ENCODE measurements at places on chromosomes 6 and 20.

- no peak for DNase-seq
Measured at GRCh38 chr6:168574075-168574698, 133.2 kb downstream of the SMOC2 start.

DNA sequence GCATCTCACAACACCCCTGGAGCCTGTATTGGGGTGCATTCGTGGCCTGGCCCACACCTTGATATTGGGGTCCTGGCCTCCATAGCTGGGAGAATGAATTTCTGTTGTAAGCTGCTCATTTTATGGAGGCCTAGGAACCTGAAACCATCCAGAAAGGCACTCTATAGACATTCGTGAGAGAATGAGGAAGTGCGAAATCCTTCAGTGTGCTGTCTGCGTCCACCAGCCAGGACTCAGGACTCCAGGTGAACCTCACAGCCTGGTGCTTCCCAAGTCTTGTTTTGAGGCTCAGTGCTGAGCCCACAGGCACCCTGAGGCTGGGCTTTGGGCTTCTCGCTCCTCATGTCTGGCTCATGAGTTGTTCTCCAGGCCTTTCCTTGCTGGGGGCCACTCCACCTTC lies 11.9 kb upstream of the RBBP8NL start:
- DNase-seq: no peak

DNA sequence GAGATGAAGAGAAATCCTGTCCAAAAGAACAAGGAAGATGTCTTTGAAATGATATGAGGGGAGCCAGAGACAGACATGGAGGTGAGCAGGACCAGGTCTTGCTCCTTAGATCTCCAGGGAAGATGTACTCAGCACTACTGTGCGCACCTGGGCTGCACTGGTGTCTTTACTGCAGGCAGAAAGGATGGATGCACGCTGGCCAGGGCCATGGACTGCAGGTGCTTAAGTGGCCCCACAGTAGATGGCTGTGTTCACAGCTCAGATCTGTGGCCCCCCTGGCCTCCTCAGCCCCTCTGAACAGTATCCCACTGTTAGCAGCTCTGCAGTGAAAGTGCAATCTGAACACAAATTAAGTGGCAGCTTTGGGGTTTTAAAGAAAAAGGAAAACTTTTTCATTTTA lies 343.0 kb downstream of the NRN1 start:
- no peak for DNase-seq

DNA sequence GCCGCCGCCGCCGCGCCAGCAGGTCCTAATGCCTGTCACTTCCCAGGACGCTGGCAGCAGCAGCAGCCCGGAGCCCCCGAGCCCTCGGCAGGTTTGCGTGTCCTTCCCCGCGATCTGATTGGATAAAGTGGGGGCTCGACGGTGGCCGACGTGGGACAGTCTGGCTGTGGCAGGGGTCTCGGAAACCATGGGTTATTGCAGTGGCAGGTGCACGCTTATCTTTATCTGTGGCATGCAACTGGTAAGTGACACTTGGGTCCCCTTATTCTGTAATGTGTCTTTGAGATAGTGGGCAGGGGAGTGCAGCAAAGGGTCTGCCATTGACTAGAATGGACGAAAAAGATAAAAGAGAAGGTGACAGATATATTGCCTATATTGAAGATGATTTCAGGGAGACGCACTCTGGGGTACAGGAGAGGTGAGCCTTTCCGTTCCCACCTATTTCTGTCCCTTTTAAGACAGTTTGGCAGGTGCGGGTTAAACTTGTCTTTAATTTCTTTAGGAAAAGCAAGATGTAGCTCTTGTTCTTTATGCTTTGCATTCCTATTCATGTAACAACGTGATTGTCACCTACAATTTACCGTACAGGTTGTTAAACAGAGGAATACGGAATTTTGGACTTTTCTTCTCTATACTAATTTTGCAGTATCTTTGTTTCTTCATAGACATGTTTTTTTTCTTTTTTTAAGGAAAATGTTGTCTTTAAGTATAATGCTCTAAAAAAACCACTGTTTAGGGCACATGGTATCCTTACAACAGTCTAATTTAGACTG lies 535 bp downstream of the NKAIN2 start:
- DNase-seq: no peak

DNA sequence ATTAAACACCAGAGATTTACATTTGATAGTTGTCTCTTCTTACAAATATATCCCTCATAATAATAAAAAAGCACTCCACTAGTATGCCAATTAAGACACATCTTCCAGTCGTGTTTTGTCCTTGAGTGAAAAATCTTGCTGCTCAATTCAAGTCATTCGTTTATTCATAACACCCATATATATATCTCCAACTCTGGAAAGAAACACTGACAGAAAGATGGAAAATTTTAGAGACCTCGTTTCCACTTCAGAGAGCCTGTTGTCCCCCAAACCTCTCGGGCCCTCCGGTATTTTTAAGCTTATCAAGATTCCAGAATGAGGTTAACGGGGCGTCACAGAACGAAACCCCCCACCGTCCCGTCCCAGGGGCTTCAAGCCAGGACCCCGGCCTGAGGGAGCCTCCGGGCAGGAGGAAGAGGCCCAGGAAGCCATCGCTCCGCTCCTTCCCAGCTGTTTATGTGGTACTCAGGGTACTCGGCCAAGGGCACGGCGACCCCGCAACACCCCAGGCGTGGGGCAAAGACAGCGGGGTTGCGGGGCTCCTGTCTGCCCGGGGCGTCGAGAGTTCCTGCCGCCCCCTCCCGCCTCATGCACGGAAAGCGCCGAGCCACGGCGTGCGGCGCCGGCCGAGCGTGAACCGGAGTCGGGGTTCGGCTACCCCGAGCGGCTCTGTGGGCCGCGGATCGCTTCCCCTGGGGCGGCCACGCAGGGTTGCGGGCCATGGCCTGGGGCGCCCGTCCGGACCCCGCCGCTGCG lies 623 bp upstream of the SNX9 start:
- no peak for DNase-seq

GRCh38 chr6:23371132-23371915 lies 754.7 kb upstream of the NRSN1 start:
- DNase-seq: no peak

- DNase-seq: peak; percentile 26
Measured at GRCh38 chr20:48897305-48898010, 24.1 kb upstream of the ARFGEF2 start.

DNA sequence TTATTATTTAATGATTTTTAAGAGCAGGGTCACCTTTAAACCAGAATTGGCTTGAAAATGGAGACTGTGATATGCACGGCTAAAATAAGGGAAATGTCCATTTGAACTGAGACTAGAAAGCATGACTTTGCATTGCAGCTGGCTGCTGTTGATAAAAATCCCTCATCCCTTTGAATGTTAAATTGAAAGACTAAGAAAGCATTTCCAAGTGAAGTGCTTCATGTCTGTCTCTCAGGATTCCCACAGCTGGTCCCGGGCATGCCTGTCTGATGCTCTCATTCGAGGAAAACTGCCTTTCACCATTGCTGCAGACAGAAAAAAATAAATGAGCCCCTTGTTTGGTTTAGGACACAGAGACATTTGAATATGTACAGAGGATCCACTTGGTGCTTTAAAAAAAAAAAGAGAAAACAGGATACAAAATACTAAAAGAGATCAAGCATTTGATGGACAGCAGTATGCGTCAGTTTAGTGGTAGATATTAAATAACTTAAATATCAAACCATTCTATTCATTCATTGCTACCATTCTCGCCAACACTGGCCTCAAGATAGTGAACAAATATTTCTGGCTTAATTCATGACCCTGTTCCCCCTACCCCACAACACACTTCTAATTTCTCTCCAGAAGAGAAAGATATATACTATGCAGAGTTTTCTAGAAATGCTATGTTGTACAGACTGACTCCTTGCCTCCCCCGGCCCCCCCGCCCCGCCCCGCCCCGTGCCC lies 55.0 kb downstream of the TBC1D7 start:
- no peak for DNase-seq

DNA sequence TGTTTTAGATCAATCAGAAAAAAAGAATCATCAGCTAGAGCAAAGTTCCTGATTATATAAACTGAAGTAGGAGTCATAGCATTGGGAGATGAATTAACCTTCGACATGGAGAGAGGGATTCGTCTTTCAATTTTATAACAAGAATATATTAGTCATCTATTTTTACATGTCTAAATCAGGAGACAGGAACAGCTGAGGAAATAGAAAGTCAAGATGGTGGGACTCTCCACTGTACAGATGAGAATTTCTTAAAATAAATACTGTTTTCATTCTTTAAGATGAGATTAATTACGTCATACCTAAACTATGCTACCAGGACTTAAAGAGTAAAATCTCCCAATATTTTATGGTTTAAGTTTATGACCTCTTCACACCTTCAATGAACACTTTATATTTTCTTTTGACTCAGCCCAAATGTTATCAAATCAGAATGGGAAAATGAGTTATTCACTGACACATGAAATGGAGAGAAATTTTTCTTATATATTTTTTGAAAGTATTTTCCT lies 1137.7 kb downstream of the EPHA7 start:
- no peak for DNase-seq

DNA sequence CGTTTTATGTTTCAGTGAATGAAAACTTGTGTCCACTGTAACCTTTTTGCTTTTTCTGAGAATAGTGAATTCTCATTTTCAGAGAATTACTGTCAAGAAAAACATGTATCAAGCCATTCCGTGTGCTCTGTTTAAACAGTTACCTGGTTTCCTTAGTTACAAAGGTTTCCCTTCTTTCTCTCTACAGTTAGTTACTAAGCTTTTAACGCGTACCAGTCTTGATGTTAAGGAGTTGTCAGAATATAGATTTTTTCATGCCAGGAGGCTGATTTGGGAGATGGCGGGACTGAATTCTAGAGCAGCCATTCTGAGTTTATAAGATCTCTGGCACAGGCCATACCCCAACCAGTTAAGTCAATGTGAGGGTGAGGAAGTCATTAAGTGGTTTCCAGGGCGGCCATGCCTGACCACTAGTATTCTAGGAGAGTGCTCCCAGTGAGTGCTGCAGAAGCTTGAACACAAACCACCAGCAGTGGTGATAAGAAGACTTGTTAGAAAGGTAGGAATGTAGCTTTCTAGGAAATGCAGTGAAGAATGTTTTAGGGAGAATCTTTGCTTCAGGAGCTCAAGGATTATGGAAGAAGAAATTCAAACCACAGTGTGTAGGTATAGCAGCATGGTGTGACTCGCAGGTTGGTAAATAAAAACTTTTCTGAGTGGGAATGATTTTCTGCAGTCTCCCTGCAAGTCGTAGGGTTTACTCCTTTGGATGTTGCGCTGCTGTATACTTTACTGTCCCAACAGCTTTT lies 112.9 kb downstream of the JARID2 start:
- no peak for DNase-seq

DNA sequence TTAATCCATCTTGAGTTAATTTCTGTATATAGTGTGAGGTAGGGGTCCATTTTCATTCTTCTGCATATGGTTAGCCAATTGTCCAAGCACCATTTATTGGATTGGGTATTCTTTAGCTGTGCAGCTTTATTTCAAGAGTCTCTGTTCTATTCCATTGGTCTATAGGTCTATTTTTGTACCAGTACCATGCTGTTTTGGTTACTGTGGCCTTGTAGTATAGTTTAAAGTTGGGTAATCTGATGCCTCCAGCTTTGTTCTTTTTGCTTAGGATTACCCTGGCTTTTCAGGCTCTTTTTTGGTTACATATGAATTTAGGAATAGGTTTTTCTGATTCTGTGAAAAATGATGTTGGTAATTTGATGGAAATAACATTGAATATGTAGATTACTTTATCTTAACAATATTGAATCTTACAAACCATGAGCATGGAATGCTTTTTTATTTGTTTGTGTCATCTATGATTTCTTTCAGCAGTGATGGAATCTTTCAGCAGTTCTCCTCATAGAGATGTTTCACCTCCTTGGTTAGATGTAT lies 47.0 kb downstream of the TNFAIP3 start:
- DNase-seq: no peak

GRCh38 chr6:170545405-170545804 lies 7.7 kb downstream of the PSMB1 start:
- no peak for DNase-seq

- no peak for DNase-seq
Measured at GRCh38 chr6:1840491-1841121, 230.9 kb downstream of the FOXC1 start.

Data from mesenteric fat pad (tissue), 1 donor.